ENCODE measurements at places on chromosomes 2 and 18. TPM values are rescaled to one million over a fixed set of nuclear protein-coding genes. Genes with fewer than 3 reads are reported as not detected.
A peak's percentile ranks its signal among the peaks of the same experiment; 100 is the strongest.

The C2orf68 gene
- total RNA-seq: 14.3 TPM

The VAPA gene
- total RNA-seq: 176 TPM

- peak; percentile 66 for DNase-seq
These were observed at the start of gene SMCHD1 for GRCh38 chr18:2655178-2655953. TSS of gene SMCHD1 (plus strand) at chr18:2655726. CDS start at chr18:2656076, 350 bp downstream.

DNA sequence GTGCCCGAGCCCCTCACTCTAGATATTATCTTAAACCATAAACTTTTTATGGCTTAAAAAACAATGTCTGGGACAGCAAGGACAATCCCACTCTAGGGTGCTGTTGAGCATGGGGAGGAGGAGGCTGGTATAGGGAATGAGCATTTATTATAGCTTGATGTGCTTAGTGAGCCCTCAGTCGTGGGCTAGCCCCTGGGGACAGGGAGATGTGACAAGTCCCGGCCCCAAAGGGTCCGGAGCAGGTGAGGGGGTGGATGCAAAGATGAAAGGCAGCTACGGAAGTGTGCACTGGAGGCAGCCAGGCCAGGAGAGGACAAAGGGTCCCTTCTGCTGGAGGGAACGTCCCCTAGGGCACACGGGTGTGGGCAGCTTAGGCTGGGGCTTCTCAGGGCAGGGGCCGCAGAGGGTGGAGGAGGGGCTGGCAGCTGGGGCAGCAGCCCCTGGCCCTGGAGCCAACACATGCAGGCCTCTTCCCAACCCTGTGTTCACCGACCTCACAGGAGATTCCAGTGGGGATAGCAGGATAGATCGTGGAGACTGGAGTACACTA lies 106.3 kb upstream of the GPC1 start:
- DNase-seq: no peak

GRCh38 chr2:231198291-231199173 lies at the start of gene ARMC9:
TSS of gene ARMC9 (plus strand) at chr2:231198631. CDS start at chr2:231206239, 7,608 bp downstream.
- DNase-seq: peak; percentile 37

GRCh38 chr2:62287899-62288880 lies 92.3 kb downstream of the B3GNT2 start:
- no peak for DNase-seq

- no peak for DNase-seq
These were observed 23.4 kb upstream of the KCNK3 start for GRCh38 chr2:26668856-26669750.

DNA sequence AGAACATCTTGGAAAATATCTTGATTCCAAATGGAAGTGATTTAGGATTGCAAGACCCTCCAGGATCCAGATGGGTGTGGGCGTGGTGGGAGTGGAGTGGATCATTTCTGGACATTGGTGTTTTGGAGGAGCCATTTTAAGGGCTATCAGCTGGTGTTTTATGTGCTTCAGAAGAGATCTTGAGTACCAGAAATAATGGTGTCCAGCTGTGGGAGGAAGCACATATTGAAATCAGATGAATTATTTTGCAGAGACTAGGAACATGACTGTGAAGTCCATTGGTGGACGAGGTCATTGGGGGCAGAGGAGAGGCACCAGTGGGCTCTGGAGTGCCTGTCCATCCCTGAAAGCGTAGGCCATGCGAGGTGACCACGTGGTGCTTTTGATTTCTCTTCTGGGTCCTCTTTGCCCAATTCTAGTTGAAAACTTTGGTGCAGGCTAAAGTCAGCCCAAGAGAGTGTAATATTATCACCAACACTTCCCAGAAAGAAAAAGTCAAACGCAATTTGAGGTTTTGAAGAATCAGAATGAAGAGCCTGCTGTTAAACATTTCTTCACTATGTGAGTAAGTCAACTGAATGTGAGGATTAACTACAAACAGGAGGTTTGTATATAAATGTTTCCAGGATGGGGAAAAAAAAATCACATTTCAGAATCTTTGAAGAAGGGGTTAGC lies 31.6 kb downstream of the RNF144A start:
- DNase-seq: no peak

DNA sequence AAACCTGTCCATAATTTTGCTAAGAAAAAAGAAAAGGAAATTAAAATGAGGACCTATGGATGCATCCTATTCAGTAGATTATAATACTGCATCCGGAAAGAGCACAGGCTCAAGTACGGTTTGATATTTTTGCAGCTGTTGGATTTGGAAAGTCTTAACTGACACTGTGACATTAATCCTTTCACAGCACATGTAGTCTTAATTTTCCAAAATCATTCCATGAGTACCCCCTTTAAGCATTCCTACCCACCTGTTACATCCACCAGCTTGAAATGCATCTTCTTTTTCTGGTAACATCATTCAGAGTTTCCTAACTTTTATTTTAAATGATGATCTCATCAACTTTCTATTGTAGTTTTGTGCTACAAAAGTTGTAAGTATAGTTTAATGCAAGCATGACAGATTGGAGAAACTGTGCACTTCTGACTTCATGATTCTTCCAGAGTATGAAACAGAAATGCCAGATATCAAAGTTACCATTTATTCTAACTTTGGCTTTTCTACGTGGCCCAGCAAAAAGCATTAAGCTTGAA lies 113.5 kb downstream of the ESCO1 start:
- DNase-seq: no peak

DNA sequence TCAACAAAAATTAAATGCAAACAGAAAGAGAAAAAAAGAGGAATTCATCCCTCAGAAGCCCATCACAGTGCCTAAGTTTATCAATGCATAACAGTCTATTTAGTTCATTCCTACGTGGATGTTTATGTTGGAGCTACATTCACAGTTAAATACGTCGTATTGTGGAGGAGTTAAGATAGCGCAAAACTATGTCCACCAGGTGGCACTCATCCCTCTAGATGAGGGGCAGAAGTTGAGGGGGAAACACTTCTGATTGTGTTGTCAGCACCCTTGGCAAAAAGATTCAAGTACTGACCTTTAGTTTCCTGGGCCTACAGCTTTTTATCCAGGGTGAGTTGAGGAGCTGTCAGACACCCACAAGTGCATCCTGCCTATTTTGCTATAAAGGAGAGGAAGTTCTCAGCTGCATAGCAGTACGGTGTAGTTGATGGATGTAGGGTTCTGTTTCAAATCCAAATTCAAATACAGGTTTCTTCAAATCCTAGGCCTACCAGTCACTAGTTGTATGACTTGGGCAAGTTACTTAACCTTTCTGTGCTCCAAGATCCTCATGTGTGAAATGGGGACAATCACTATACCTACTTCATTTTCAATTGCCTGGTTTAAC lies 26.8 kb upstream of the MYO1B start:
- DNase-seq: peak; percentile 79

GRCh38 chr2:221831051-221831450 lies 258.9 kb upstream of the EPHA4 start:
- DNase-seq: no peak

DNA sequence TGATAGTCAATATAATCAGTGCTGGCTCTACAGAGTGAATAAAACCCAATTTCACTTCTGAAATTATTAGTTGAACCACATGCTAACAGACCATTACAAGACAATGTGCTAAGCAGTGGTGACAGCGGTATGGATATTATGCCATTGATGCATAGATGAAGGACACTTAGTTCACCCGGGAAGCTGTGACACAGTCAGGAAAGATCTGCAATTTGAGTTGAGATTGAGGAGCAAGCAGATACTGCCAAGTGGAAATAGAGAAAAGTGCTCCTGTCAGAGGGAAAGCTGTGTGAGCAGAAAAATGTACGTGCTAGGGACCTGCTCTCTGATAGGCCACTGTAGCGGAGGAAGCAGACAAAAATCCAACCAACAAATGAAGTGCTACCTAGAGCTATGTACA lies 529.5 kb upstream of the CDH2 start:
- DNase-seq: no peak

DNA sequence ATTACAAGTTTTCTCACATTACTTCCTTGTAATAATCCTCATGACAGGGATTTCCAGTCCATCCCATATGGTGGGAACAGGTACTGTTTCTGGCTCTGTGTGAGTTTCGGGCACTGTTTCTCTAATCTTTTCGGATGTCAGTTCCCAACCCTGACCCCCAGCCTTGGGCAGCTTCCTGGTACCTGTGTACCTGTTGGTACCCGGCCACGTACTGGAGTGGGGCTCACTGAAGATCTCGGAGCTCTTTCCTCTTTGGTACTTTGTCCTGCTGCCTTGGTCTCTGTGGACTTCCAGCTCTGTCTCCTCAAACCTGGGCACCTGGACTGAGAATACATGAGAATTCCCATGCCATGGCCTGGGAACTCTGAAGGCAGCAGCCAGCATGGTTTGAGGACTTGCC lies 36.8 kb downstream of the GRHL1 start:
- no peak for DNase-seq

DNA sequence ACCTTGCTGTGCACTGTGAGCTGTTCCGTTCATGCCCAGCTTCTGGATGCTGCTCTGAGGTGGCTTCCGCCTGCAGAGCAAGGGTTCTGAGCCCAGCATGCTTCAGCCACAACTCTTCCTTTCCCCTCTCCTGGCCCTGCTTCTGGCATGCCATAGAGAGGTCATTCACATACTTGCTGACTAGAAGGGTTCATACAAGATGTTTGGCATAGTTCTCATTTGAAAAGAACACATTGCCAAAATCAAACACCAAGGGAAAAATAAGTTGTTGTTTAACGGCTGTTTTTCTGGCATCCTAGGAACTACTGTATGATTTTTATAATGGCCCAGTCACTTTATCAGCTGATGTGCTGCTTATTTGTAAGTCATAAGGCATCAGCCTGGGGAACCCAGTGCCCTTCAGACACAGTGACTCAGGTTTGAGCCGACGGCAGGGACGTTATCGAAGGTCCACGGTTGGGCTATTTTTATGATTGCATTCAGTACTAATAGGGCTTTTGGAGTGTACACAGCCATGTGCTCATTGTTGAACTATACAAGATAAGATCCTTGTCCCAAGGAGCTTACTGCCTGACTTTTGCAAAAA lies 53.9 kb upstream of the CTAGE1 start:
- DNase-seq: peak; percentile 66

Data from astrocyte (in vitro differentiated cells and primary cell).